ENCODE measurements at places on chromosomes 4 and X. TPM values are rescaled to one million over a fixed set of nuclear protein-coding genes. Genes with fewer than 3 reads are reported as not detected.

TEC gene
- 3.8 TPM for total RNA-seq

XAGE2 gene
- total RNA-seq: not detected

DRP2 gene
- total RNA-seq: 0.12 TPM

AFF2 gene
- total RNA-seq: 1.7 TPM

DCTD gene
- total RNA-seq: 70.6 TPM

CNGA1 gene
- not detected for total RNA-seq

SCML2 gene
- total RNA-seq: 4.1 TPM

Data from RPMI7951 (cell line).